Ovary (tissue), 10 donors: ENCODE measurements at places on chromosomes 3 and 15. TPM values are rescaled to one million over a fixed set of nuclear protein-coding genes. Genes with fewer than 3 reads are reported as not detected.

The GOLGA6L7 gene
- total RNA-seq, result not detected

DNA sequence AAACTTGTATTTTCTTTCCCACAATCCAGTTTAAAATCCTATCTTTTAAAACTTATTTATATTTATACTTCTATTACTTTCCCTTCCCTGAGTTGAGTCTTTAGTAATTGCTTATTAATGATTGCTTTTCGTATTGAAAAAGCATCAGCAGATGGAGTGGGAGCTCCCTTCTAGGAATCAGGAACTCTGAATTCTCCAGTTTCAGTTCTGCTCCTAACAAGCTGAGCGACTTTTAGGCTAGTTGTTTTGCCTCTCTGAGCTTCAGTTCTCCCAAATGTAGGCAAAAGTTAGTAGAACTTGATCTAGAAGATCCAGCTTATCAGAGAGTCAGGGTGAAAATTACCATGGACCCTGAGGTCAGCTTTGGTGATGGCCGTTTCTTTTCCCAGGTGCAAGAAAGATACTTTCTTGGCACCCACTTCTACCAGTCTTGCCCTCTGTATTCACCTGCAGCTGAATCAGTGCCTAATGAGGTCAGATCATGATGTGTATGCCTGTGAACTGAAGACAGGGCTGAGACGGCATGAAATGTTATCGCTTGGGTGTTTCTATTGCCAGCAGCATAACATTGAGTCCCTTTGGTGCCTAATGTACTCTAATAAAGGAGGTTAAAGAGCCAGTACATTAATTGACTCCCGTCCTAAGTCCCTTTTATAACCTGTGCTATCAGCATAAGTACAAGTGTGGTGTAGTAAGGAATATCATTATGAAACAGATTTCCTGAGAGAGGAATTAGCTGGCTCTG is 194.5 kb upstream of the TBC1D5 start:
- DNase-seq, result no peak

The TMEM45A gene
- total RNA-seq, result 6.9 TPM

GRCh38 chr3:72306800-72307341 is 521.9 kb upstream of the PROK2 start:
- no peak for DNase-seq

- DNase-seq, result no peak
Observed at GRCh38 chr3:149233323-149233722, 11.7 kb upstream of the CP start.

DNA sequence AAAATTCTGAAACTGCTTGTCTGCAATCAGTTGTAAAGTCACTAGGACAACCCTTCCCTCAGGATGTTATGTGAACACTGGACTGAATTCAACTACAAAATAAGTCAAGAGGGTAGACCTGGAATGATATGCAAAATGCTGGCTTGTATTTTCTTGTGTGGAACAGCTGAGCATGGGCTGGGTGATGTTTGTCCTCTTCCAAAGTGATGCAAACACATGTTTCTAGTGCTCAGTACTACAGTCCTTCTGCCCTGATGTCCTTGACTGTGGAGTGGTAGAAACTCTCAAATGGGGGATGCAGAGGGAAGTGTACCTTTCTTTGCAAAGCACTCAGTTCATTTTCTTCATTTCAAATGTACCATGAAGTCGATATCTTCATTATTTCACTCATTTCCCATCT is 258.6 kb downstream of the THSD4 start:
- no peak for DNase-seq

DNA sequence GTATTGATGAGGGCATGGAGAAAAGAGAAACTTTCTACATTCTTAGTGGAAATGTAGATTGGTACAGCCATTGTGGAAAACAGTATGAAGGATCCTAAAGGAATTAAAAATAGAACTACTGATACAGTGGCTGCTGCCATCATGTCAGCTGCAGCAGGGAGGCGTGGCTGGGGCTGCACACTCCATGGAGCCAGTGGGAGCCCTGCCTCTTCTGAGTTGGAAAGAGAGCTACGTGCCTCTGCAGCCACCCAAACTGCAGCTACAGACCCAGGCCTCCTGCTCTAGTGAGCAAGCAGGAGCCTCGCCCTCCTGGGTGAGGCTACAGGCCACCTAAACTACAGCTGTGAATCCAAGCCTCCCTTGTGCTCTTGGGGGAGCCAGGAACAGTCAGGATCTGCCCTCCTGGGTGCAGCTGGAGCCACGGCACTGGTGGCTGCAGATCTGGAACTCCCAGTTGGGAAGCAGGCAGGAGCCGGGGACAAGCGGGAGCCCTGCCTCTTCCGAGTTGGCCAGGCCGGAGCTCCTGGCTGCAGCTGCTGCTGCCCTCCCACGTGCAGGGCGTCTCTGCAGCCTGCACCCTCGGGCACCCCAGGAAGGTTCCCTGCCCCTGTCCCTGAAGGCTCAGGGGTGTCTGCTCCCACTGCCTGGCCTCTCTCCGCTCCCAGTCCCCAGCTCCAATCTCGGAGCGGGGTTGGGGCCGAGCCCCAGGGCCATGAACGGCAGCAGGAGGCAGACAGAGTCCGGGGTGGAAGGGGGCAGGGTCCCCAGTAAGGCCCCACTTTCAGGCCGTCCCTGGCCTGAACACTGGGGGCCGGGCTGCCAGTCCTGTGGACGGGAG is 64.5 kb downstream of the THBS1 start:
- DNase-seq, result no peak

The STRC gene
- total RNA-seq, result 0.89 TPM

GRCh38 chr3:4825436-4826236 is 153.6 kb upstream of the BHLHE40 start:
- DNase-seq, result no peak

DNA sequence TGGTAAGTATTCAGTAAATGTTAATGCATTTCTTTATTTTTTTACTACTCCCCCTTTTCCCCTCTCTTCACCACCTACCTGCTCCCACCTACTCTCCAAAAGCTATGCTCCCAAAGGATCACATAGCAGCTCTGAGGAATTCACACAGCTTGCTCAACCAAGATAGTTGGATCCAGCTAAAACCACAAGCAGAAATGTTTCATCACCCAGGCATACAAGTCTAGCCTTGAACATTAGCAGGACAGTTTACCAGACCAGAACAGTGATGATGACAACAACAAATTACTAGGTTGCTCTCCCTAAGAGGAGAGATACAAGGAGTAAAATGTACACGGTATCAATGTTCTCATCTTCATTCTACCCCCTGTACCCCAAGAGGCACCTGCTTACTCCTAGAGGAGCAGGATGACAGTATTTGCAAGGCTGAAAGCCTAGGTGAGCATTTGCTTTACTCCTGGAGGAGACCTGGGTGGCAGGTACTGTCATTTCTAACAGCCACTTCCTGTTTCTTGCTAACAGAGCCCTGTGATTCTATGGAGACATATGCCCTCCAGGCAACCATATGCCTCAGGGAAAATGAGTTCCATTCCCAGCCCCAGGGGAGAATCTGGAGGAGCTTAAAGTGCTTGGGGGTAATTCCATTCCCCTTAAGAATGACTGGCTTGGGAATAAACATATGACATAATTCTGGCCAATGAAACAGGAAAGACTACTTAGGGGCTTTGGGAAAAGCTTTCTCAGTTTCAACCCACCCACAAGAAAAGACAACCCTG is 237.5 kb downstream of the NTRK3 start:
- no peak for DNase-seq

The ZBED2 gene
- 0.24 TPM for total RNA-seq

DNA sequence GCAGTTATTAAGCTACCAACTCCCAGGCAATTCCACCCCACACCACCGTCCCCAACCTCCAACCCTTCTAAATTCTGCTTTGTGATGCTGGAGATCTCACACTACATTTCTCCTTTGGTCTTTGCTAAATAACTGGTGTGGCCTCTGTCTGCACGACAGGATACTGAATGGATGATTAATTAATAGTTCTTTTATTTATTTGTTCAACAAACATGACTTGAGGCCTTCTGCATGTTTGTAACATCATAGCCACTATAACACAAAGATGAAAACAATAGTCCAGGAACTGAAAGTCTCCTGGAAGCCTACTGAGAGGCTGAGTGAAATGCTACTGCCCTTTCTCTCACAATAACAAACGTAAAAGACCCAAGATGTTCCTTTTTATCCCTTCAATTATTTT is 609.5 kb upstream of the UBE2E2 start:
- DNase-seq, result no peak

The STAC gene
- total RNA-seq, result 1.3 TPM

- no peak for DNase-seq
Observed at GRCh38 chr3:23706111-23706510, 99.6 kb upstream of the UBE2E1 start.

The NR2F2 gene
- total RNA-seq, result 343 TPM

- no peak for DNase-seq
Observed at GRCh38 chr3:168850109-168850508, 754.4 kb upstream of the GOLIM4 start.

- no peak for DNase-seq
Observed at GRCh38 chr3:36741285-36741684, 23.1 kb downstream of the DCLK3 start.

- no peak for DNase-seq
Observed at GRCh38 chr3:81951636-81952035, 190.2 kb upstream of the GBE1 start.

- DNase-seq, result no peak
Observed at GRCh38 chr3:25420885-25421284, 7.2 kb upstream of the RARB start.

The PLA2G4F gene
- total RNA-seq, result 0.23 TPM
